Progenitor cell of endocrine pancreas (in vitro differentiated cells): ENCODE measurements at places on chromosomes 5 and 9.
A peak's percentile ranks its signal among the peaks of the same experiment; 100 is the strongest.

DNA sequence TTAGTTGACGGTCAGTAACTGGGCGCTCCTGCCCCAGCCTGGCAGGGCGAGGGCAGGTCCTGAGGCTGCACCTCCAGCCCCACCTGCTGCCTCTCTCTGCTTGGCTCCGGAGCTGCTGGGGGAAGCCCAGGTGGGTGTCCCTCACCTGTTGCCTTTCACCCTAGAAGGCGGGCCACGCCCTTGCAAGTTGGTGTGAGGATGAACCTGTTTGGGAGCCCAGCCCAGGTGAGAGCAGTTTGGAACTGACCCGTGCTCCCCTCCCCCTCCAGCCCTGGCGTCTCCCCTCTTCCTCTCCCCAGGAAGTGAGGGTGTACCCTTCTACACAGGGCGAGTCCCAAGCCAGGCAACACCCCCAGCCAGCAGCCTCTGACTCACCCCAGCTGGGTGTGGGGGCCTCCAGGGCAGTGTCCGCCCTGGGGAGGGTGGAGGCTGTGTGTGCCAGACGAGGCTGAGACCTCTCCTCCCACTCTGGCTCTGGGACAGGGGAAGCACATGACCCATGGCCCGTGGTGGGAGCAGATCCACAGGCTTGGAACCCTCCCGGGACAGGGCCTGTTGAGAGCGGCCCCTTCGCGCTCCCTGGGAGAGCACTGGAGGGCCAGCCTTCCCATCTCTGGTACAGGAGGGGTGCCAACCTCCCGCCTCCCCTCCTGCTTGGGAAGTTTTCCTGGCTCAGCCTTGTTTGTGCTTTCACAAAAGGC lies 10.4 kb downstream of the LRRC8A start:
- DNase-seq = no peak

DNA sequence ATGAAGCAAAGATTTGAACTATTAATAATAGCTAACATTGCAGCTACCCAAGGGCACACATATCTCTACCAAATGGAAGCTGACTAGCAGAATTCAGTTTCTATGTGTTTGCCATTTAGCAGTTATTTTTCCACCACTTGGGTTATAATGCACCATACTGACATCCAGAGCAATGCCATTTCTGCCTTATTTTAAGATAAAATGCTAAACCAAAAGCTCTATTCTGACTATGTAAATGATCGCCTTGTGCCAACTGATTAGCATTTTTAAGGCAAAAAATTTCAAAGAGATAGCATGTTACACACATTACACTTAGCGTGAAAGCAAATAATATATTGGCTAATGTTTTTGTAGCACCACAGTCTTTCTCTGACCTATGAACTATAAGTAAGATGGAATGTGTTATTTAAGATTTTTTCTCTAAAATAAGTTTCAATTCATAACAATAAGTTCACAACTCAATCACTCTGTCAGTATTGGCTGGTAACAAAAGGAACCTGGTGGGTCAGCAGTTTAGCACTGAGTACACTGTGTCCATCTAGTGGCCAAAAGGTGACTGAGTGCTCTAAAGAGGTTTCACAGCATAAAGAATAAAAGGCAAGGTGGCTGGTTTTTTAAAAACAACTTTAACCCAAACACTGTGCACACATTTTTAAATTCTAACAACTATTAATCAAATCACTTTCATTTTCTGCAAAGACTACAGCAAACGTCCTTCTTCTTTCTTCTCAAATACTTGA lies 443.5 kb downstream of the PDE4D start:
- no peak for DNase-seq

DNA sequence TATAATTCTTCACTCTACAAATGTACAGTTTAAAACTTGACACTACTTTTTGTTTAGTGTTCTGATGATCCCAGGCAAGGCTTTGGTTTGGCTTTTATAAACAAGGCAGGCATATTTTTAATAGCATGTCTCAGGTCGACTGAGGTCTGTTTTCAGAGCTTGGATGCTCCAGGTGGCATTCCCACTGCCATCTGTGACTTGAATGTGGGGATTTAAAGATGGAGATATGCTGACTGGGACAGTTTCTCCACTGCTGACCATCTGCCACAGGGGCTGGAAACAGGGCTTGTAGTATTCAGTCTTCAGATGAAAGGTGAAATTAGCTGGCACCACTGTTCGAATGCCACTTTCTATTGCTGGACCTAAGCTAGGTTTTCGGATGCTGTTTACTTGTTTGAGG lies 1266.2 kb upstream of the CDH18 start:
- DNase-seq = no peak

DNA sequence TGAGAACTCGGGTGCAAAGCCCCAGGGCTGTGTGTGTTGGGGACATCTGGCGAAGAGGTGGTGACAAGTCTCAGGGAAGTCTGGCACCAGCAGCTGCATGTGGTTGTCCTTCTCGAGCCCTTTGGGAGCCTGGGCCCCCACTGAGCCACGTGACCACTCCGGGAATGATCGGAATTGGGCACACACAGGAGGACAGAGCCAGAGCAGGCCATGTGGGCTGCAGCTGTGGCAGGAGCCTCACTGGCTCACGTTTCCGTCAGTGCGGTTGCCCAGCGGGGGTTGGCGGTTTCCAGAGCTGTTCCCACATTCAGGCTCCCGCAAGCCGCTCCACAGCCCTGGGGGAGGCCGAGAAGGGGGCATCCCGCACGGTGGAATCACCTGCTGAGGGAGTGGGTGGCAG lies 6.8 kb upstream of the CEL start:
- no peak for DNase-seq

GRCh38 chr5:14441641-14442040 lies 140.0 kb upstream of the OTULINL start:
- no peak for DNase-seq

DNA sequence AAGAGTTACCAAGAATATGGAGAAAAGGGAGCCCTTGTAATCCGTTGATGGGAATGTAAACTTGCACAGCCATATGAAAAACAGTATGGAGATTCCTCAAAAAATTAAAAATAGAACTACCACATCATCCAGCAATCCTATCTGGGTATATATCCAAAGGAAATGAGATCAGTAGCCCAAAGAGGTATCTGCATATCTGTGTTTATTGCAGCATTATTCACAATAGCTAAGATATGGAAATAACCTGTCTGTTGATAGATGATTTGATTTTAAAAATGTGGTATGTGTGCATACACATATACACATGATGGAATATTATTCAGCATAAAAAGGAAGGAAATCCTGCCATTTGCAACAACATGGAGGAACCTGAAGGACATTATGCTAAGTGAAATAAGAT lies 48.3 kb upstream of the EBF1 start:
- DNase-seq = no peak

DNA sequence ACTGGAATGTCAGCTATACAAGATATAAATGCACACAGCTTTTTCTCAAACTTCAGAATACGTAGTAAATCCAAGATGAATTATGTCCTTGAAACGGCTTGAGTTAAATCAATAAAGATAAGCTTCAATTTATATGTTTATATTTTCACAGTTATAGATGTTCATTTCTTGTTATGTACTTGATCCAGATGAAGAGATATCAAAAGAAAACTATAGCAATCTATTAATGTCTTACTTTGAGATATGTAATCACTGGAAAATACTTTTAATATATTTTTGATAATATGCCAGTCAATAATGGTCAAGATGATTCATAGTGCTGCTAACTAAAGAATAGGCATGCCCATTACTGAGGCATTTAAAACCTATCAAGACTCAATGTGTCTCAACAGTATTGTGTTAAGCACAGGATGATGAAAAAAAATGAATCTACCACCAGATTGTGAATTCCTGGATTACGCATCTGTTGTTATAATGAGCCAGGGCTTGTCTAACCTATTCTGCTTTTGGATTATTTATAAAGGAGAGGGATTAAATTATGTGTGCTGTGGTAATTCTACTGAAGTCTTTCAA lies 372.6 kb upstream of the PRR16 start:
- DNase-seq = no peak

DNA sequence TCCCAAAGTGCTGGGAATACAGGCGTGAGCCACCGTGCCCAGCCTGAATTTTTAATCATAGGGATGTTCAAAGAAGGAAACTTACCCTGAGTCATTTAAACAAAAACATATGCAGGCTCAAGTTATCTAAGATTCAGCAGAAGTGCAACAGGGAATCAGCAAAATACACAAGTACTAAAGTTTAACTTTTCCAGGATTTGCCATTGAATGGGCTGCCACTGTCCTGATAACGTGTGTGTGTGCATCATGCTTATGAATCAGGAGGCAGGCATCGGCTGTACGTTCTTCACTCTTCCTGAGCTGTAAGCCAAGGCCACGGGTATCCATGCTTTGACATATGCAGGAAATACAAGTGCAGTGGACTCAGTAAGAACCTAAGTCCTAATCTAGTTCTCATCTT lies 48.8 kb upstream of the FST start:
- DNase-seq = no peak

DNA sequence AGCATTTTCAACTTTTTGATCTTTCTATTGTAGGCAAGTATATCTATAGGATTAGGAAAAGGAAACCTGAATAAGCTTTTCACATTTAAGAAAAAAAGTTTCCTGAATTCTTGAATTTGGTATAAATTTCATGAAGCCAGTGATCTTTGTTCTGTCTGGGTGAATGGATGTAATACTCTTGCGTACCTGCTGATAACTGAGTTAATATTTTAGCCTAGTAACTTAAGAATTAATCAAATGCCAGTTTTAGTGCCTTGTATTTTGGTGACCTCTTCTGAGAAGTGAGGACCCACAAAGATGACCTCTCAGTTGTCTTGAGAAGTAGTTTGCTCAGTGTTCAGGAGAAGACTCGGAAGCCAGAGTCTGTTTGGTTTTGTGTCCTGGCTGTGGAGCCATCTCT lies 77.9 kb downstream of the UHRF2 start:
- DNase-seq = no peak

- no peak for DNase-seq
Observed at GRCh38 chr5:139177809-139178588, 20.2 kb downstream of the SIL1 start.

DNA sequence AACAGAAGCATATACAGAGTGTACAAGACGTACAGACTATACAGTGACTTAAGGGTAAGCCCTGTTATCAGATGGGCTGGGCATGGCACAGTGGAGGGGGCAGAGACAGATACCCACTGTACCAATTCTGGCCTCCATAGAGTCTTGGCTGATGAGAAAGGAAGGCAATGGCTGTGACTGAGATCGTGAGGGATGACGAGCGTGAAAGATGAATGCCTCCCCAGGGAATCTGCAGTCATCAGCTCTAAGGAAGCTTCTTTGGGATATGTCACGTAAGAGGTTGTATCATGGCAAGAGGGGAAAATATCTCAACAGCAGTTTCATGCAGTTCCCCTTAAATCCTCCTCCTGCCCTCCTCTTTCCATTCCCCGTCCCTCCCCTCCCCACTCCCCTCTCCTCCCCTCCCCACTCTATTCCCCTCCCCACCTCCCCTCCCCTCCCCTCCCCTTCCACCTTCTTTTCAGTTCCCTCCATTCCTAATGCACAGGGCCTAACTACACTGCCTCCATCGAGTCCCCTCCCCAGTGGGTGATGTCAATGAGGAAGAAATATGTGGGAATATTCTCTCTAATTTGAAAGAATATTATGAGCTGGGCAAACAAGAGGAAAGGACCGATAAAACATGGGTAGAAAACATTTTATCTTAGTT lies 226.4 kb upstream of the DAP start:
- no peak for DNase-seq

- DNase-seq = no peak
Observed at GRCh38 chr5:107504424-107504823, 166.3 kb downstream of the EFNA5 start.

- DNase-seq = no peak
Observed at GRCh38 chr5:36389245-36389644, 87.5 kb upstream of the RANBP3L start.

DNA sequence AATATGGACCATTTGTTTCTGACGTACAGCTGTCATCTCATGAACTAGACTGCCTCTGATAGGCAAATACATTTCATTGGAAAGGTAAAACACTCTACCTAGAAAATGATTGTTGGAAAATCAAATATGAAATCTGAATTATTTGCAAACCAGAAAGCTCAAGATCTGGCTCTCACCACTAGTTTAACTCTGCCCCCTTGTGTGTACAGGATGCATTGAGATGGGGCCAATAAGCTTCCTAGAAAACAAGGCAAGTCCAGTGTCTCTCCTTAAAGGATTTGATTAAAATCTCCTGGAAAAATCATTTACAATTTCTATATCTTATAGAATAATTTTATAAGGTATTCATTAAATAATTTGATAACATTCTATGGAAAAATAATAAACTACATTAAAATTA lies 311.9 kb upstream of the ANKH start:
- DNase-seq = no peak

DNA sequence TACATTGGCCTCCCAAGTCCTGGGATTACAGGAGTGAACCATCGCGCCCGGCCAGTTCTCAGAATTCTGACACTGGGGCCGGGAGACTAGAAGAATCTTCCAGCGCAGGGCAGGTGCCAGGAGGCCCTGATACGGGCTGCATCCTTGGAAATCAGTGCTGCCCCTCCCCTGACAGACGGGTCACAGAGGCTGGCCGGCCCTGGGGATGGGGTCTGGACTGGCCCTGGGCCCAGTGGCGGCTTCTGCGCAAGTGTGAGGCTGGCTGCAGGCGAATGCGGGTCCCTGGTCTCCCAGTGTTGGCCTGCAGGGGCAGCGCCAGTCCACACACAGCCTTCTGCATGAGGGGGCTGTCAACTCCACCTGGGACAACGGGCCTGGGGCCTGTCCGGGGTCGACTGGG lies 831 bp upstream of the TBC1D9B start:
- DNase-seq = peak; percentile 28

- DNase-seq = no peak
Observed at GRCh38 chr5:172766287-172767108, 4.5 kb downstream of the DUSP1 start.

DNA sequence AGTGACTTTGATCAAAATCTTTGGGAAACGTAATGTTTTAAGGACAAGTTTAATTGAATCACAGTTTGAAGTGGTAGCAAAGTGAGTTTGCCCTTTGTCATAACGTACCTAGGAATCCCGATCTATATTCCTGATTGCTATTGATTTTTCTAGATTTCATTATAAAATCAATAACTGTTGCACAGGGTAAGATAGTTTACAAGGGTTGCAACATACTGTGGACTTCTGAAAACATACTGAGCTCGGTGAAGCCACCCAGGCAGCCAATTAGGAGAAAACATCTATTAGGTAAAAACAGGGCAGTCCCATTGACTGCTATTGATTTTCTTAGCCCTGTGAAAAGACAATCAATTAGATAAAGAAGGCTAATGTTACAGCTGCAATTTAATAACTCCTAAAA lies 659.9 kb downstream of the ISL1 start:
- no peak for DNase-seq

GRCh38 chr5:126806-127205 lies 34.8 kb downstream of the PLEKHG4B start:
- no peak for DNase-seq

- DNase-seq = no peak
Observed at GRCh38 chr9:134364391-134365114, 38.3 kb downstream of the RXRA start.
